ENCODE measurements at places on chromosomes 6 and 20.

- DNase-seq: no peak
Observed at GRCh38 chr6:89139509-89140346, 6.1 kb upstream of the PM20D2 start.

DNA sequence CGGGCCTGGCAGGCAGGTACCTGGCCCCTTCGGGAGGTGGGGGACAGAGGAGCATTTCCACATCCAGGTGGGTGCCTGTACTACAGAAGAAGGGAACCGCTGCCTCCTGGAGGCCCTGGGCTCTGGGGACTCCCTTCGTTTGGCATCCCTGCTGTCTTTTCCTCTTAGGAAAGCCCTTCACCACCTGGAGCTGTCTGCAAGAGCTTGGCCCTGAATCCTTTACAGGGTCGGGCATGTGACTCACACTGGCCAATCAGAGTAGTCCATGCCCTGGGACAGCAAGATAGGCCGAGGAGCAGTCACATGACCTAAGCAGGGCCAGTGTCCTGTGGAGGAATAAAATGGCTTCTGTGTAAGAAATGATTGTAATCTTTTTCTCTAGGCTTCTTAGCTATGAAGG lies 224.9 kb downstream of the ANKRD60 start:
- DNase-seq: no peak

- no peak for DNase-seq
Observed at GRCh38 chr6:53795340-53795701, 516 bp downstream of the LRRC1 start.

DNA sequence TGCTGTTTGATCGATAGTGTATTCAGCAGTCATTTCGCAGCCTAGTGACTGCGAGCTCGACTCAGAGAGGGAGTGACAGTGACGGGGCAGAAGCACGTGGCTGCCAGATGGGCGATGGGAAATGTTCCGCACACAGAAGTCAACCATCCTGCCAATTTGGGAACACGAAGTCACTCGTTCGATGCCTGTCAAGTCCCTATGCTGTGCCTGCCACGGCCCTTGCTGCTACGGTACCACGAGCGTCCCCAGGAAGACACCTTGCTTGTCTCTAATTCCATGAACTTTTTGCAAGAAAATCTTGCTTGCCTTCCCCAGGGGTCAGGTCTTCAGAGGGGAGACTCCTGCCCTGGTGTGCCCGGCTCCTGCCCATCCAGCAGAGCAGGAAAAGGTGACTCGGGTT lies 17.0 kb upstream of the STX16 start:
- no peak for DNase-seq

DNA sequence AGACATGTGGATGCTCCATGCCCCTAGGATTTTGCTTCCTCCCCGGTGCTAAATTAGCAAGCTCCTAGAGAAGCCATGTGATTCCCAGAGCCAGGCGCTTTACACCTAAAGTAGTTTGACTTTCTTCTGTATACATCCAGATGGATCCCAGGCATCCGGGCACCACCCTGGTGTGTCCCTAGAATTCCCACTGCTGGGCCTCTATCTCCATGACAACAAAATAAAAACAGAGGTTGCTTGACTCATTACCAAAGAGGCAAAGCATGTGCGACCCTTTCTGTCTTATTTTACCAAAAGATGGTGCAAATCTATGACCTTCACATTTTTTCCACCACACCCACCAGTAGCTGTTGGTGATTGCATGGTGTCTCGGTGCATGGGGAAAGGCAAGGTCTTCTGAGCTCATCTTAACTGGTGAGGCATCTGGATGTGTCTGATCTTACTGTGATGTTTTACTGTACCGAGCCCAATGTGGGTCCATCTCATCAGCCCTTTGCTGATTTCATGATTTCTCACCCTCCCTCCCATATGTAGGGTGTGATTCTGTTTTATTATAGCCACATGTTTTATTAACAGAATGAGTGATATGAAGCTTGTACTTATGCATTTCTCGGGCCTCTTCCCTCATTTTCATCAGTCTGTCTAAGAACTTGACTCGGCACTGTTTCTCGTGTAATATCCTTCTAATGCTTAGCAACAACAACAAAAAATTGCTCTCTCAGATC lies 27.4 kb upstream of the VAPB start:
- DNase-seq: no peak

DNA sequence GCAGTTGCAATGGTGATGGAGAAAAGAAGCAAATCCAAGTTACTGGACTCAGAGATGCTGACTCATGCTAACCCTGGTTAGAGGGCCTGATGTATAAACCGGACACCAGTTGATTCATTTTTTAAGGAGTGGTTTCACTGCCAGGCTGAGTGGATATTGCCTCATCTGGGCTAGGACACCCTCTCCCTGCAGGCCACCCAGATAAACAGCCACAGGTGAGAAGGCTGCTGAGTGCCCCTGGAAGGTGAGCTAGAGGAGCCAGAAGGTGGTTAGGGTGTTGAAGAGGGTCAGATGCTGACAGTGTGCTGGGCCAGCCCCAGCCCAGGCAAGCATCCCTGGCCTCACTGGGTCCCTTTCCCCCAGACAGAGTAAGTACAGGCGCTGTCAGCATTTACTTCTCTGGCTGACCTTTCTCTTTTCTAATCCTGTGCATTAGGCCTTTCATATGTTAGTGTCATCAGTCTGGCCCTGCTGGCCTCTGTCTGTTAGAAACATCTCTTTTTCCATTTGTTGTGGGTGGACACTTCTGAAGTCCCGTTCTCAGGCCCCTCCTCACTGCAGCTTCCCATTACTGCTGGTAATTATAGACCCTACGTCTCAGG lies 13.5 kb downstream of the EPB41L1 start:
- DNase-seq: no peak

DNA sequence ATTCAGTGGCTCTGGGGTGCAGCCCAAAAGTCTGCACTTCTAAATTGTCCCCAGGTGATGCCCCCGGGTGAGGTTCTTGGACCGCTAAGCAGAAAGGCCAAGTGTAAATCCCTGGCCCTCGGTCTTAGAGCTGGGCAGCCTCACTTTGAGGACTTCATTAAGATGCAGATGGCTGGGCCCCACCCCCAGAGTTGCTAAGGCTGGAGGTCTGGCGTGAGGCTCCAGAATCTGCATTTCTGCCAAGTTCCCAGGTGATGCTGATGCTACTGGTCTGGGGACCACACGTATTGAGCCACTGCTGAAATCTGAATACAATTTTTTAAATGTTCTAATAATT lies 735 bp upstream of the SLC23A2 start:
- DNase-seq: no peak

DNA sequence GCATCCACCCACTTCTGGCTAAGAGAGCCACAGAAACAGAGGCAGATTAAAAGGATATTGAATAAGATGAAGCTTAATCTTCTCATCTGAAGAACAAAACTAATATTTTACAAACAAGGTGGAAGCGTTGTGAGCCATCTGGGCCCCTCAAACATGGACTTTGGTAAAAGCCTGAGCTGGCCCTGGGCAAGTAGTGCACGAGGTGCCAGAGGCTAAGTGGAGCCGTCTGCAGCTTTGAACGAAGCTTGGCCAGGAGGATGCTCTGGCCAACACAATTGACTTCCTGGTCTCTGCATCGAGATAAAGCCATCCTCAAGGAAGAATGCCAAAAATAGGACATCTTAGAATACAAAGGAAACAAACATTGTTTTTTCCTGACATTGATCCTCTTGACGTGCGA lies 53.2 kb upstream of the PLEKHG1 start:
- DNase-seq: no peak

- no peak for DNase-seq
Observed at GRCh38 chr20:40806929-40807820, 118.1 kb upstream of the MAFB start.

DNA sequence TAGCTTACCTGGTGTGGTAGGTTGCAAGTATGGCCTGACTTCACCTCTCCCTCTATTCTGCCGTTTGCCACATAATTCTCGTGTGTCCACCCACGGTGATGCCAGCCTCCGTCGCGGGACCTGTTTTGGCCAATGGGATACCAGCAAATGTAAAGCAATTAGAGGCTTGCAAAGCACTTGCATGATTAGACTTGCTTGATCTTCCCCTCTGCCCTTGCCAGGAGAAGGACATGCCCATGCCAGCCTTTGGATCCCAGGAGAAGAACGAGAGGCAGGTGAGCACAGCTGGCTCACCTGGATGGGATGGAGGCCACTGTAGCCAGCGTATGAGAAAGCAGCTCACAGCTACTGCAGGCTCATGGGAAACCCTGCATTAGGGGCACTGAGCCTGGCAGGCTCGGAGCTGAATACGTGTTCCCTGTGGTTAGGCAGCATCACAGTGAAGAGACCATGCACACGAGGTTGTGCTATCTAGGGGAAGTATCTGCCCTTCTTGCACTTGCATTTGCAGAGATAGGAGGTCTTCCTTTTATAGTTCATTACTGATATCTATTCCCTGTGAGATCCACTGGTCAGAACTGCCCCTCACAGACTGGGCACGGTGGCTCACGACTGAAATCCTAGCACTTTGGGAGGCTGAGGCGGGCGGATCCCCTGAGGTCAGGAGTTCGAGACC lies 62.4 kb downstream of the TMEM242 start:
- no peak for DNase-seq

DNA sequence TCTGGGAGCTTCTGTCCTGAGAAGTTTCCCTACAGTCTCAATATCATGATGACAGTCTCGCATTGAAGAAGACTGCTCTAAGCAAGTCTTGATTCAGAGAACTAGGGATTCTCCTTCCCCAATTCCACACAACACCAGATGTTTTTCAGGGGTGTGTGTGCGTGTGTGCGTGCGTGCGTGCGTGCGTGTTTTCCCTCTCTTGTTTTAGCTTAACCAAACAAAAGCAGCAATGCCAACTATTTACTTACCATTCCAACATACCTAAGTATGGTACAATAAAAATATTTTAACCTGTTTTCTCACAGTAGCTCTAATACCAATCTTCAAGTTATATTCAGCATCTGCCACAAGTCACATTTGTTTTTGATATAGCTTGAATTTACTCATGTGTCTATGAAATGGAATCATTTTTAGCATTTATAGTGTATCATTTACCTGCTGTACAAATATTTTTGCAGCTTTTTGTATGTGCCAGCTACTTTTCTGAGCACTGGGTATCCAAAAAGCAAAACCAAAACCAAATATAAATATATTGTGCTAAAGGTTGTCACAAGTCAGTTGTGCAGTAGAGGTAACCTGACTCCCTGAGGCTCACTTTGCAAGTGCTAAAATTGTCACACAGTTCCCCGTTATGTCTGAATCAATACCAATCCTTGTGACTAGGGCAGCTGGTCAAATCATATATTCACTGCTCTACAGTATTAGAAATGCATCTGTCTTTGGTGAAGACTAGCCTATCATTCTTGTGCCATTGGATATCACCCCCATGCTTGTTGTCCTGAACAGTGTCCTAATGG lies 21.7 kb upstream of the MYLIP start:
- DNase-seq: no peak

DNA sequence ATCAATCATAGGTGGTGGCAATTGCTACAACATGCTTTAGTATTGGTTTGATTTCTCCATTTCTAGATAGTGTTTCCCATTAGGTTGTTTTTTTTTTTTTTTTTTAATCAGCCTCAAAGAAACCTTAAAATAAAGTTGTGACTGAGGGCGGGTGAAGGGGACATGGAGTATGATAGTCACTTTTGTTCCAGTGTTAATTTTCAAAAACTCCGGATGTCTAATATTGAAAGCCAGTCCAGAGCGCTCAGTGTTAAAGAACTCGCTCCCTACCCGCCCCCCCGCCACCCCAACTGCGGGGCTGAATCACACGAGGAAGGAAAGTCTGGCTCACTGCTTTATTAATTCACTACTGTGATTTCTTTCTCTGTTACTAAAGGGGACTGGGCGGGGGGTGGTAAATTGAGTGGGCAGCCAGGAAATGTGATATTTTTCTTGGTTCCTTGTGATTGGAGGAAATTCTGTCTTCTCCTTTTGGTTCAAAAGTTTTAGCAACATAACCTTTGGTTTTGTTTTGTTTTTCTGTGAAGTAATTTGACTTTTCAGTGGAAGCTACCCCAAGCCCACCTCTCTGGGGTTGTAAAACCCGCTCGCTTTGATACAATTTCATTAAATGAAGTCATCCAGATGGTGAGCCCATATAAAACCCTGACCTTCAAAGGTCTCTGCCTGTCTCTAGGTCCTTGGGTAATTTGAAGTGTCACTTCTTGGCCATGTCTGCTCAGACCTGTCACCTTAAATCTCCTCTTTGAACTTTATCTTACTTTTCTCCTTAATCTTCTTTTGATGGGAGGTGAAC lies 38.0 kb downstream of the TNFAIP3 start:
- peak; percentile 21 for DNase-seq

DNA sequence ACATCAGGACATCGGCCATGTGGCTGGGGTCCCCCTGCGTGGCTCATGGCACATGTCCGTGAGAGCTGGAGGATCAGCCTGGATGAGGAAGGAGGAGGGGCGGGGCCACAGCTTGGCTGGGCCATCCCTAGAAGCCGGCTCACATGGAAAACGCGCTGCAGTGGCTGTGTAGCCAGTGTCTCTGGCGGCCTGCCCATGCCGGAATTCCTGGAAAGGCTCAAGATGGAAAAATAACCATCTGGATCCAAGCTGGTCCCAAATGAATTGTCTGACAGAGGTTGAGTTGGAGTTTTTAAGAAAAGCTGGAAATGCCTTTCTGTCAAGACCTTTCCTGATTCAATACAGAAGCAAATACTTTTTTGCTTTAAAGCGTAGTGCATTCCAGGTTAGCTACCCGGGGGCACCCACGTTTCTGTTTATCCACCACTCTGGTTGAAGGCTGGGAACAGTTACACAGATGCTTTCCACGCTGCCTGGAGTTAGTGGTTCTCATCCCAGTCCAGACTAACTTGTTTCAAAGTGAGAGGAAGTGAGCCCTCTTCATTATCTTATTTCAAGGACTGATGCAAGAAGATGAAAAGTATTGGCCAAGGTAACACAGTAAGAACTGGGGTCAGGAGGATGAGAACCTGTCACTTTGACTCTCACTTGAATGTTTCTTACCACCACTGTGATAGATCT lies 99.0 kb downstream of the GMPR start:
- peak; percentile 68 for DNase-seq

Measured in kidney (tissue), 22 donors.